ENCODE measurements at places on chromosomes 6 and 20.
A peak's percentile ranks its signal among the peaks of the same experiment; 100 is the strongest.

DNA sequence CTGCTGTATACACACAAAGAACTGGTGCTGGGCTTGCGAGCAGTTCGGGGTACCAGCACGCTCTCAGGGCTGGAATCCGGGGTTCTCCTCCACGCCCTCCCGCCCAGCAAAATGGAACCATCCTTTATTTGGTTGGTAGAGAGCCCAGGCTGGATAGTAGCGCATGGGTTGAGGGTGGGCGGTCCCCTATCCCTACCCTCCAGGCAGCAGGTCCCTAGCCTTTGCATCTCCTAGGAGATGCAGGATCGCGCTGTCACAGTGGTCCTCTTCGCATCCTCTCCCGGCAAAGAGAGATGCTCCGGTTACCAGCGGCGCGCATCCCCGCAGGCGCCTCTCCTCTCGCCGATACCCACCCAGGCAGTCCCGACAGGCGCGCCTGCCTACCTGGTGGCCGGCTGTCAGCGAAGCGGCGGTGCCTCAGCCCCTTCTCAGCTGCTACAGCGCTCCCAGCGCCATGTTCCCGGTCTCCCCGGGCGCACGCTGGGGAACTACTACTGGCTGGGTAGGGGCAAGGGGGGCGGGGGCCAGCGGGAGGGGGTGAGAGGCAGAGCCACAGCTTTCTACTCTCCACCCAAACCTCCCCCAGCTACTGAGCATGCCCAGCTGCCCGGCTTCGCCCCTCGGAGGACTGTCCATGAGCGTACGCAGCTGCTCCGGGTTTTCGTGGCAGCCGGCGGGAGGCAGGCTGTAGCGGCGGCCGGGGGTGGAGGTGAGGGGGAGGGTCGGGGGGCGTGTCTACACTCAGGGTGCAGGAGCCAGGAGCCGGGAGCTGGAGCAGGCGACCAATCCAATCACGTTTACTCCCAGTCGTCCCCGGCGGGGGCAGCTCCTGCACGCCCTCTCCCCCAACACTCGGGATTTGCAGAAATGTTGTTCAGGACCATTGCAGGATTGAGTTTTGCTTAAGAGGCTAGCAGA is at the start of gene PAK5:
TSS of gene PAK5 (minus strand) at position 699 of the 918 bp plus-strand sequence. CDS start 194,748 bp downstream, outside the sequence.
- no peak for DNase-seq

DNA sequence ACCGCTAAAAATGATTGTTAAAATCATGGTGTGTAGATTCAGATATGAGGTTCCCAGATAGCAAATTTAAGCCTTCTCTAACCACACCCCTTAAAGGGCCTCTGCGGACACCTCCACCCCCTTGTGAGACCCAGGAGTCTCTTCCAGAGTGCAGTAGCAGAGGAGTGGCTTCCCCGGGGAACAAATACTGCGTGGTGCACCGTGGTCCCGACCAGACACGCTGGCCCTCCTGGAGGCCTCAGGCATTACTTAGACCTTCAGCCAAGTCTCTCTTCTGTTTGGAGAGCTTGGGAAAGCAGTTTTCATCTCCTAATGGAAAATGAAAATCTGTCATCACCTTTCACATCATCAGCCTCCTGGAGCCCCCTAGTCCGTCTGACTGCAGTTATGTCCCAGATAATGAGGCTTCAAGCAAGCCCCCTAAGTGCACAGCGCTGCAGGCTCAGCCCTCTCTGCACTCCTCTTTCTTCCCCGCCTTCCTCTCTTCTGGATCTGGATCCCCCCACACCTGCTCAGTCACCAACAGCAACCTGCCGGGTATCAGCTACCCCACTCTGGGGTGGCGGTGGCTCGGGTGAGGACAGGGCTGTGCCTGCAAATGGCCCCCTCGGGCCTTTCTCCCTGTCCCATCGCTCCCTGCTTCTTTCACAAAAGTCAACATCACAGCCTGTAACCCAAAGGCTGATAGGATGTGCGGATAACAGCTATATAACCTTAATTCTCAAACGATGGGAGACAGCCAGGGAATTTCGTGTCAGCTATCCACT is 58.8 kb upstream of the TAGAP start:
- no peak for DNase-seq

DNA sequence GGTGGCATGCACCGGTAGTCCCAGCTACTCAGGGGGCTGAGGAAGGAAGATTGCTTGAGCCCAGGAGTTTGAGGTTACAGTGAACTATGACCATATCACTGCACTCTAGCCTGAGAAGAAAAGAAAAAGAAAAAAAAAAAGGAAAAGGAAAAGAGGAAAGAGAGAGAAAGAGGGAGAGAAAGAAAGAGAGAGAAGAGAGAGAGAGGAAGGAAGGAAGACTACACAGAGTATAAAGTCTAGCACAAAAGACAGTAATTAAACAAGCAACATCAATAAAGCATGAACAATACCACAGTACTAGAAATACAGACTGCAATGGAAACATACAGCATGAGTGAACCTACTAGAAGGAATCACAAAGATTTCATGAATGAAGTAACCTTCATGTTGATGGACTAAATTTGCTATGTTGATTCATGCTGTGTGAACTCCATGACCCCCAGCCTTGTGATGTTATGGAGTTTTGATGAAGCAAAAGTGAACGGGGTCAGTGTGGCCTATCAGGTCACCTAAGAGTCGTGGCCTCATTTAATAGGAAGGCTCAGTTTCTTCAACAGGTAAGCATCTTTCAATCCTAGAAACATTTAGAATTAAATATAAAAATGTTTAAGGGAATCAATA is 57.6 kb downstream of the NUDT3 start:
- no peak for DNase-seq

DNA sequence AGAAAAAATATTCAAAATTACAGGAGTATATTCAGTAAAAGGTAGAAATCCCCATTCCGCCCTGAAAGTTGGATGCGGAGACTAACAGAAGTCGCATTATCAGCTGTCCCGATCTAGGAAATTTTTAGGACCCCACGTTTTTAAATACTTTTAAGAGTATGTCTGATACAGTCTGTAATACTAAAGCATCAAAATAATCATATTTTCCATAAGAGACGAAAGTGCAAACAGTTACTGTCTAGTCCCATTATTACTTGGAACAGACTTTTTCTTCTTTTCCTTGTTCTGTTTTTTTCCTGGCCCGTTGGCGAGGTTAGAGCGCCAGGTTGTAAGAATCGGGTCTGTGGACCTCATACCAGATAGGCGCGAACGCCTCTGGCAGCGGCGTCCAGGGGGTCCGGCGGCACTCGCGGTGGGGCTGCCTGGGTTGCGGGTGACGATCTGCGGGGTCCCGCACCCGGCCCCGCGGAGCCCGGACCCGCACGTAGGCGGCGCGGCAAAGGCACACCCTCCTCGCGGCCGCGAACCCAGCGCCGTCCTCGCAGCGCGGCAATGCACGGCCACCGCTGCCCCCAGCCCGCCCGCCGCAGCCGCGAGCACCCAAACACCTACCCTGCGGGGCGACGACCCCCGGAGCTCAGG is 460 bp downstream of the PLAGL1 start:
- DNase-seq: no peak

- DNase-seq: no peak
These were observed 627 bp upstream of the EIF6 start for GRCh38 chr20:35284992-35285805.

- no peak for DNase-seq
These were observed 4.1 kb upstream of the PHACTR2 start for GRCh38 chr6:143673669-143674068.

- peak; percentile 93 for DNase-seq
These were observed 4.9 kb downstream of the VSTM2L start for GRCh38 chr20:37907677-37908401.

DNA sequence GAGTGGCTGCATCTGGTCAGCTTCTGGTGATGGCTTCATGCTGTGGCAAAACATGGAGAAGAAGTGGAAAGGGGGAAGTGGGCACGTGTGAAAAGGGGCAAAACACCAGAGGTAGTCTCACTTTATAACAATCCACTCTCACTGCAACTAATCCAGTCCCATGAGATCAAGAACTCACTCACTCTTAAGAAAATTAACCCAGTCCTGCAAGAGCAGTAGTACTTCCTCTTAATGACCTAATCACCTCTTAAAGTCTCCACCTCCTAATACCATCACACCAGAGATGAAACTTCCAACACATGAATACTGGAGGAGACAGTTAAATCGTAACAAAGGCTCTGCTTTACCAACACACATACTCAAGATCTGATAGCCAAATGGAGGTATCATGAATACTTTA is 152.6 kb downstream of the THEMIS start:
- no peak for DNase-seq

DNA sequence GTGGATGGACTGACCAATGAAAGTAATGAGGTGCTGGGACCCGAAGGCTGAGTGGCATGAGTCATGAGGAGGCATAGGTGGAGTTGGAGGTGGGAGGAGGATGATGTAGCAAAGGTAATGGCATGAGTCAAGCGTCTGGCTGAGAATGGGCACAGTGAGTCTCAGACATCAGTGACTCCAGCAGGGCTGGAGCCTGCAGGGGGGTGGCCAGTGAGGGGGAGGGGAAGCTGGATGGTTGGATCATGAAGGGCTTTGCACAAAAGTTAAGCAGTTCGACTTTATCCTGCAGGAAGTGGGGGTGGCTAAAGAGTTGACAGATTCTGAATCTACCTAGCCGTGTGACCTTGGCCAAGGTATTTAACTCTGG is 99.0 kb upstream of the IYD start:
- DNase-seq: no peak

GRCh38 chr6:150576651-150577226 is 22.9 kb upstream of the PLEKHG1 start:
- no peak for DNase-seq

- DNase-seq: no peak
These were observed 1.2 kb downstream of the SLC35D3 start for GRCh38 chr6:136923116-136923953.

DNA sequence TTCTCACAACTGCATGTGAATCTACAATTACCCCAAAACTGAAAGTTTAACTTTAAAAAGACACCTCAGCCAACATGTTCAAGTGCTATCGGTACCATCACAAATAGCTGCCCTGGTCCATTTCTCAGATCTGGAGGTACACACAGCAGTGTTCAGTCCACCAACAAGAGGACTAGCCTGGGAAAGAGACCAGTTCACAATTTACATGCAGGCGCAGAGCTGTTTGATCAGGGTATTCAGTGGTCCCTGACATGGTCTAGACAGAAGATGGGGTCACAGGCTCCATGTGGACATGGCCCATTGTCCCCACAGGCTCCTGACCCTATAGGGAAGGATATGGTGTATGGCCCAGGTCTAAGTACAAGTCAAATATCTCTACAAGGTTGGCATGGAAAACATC is 15.6 kb upstream of the TGM6 start:
- no peak for DNase-seq

- no peak for DNase-seq
These were observed 63.3 kb downstream of the STK35 start for GRCh38 chr20:2164966-2165365.

DNA sequence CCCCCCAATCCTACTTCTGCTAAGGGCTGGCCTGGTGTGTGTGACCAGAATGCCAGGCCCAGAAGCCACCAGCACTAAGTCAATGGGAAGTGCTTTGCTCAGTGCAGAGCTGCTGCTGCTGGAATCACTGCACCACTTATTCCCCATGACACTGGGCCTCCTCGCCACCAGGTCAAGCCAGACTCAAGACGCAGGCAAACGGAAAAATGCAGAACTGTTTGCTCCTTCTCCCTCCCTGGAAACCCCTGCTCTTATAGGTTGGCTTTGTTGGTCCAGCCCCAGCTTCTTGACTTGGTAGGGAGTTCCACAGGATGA is 121.9 kb downstream of the PHACTR3 start:
- DNase-seq: no peak

DNA sequence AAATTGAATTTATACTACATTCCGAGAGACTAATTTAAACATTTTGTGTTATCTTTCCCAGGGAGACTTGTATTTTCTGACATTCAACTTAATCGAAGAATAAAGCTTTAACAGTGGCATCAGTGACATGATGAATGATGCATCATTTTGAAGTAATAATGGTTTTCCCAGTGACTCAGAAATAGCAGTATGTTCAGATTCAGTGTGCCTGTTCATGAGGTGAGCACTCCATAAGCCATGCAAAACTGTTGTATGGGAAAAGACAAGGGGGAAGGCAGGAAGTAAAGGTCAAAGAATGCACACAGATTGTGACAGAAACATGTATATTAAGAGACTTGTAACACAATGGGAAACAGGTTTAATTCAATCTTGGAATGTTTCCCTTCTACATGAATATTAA is 1348.2 kb upstream of the GJE1 start:
- no peak for DNase-seq

DNA sequence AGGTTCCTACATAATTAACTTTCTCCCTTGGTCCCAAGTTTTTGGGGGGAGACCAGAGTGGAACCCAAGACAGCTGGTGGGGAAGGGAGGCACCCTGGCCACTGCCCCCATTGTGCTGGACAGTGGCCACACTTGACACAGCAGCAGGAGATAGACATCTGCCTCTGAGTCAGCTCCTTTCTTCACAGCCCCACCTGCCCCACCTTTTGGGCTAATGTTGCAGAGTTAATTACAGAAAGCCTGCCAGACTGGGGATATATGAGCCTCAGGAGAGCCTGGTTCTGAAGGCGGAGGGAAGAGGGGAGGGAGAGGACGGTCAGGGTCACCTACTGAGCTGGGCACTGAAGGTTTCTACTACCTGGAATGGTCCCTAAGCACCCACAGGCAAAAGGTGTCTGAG is 50.6 kb downstream of the MAFB start:
- DNase-seq: no peak

All from COLO829 (cell line).